ENCODE measurements at places on chromosomes 3 and 15. TPM values are rescaled to one million over a fixed set of nuclear protein-coding genes. Genes with fewer than 3 reads are reported as not detected.

Gene EEF1AKMT4
- 0.51 TPM for total RNA-seq

Gene GABRR3
- total RNA-seq, result not detected

Gene CX3CR1
- not detected for total RNA-seq

Gene MST1R
- under 0.01 TPM for total RNA-seq

DNA sequence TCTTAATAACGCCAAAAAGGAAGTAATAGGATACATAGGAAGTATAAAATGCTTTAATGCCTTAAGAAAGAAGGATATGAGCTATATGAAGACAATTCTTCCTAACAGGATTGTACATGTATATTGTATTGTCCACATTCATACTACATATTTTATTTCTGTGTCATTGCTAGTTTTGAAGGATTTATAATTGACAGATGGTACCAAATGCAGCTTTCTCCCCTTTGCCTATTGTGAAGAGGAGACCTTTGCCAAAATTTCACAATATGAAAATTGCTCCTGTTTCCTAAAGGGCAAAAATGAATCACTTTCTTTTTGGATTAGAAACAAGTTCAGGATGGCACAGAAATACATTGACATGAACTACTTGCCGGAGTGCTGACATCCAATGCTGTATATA, 34.8 kb upstream of the EOMES start:
- H3K27me3 ChIP-seq, result no peaks in the 10 kb centered on the region
- H3K36me3 ChIP-seq, result no peaks in the 10 kb centered on the region
- H3K4me3 ChIP-seq, result no peak overlapping the region
- H3K27ac ChIP-seq, result no peak overlapping the region
- no peaks in the 10 kb centered on the region for H3K4me1 ChIP-seq
- DNase-seq, result no peak

GRCh38 chr3:155233213-155233612, 60.3 kb downstream of the STRIT1 start:
- peak overlapping the region; percentile 8 for H3K27ac ChIP-seq
- no peaks in the 10 kb centered on the region for H3K4me1 ChIP-seq
- H3K4me3 ChIP-seq, result no peak overlapping the region
- peak; percentile 30 for DNase-seq
- H3K36me3 ChIP-seq, result no peaks in the 10 kb centered on the region
- no peaks in the 10 kb centered on the region for H3K27me3 ChIP-seq

- H3K36me3 ChIP-seq, result no peaks in the 10 kb centered on the region
- DNase-seq, result no peak
- H3K4me1 ChIP-seq, result no peaks in the 10 kb centered on the region
- H3K27me3 ChIP-seq, result no peaks in the 10 kb centered on the region
- no peak overlapping the region for H3K27ac ChIP-seq
Observed at GRCh38 chr3:140344082-140344454, 333.8 kb upstream of the TRIM42 start.

Gene CLEC3B
- total RNA-seq, result 35.0 TPM

DNA sequence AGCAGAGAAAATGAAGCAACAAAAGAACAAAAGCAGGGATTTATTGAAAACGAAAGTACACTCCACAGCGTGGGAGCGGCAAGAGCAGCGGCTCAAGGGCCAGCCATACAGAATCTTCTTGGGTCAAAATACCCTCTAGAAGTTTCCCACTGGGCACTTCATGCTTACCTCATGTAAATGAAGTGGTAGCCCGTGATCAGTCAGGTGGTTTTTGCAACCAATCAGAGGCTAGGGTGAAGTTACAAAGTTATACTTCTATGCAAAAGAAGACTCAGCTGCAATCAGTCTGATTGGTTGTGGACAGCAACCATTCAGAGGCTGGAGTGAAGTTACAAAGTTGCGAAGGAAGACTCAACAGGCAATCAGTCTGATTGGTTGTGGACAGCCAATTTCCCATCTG, 37.8 kb upstream of the TRH start:
- H3K27ac ChIP-seq, result peak overlapping the region; percentile 61
- H3K27me3 ChIP-seq, result no peaks in the 10 kb centered on the region
- no peaks in the 10 kb centered on the region for H3K36me3 ChIP-seq
- peak overlapping the region; percentile 29 for H3K4me3 ChIP-seq

GRCh38 chr3:194294895-194295214, 56.3 kb downstream of the CPN2 start:
- no peaks in the 10 kb centered on the region for H3K4me1 ChIP-seq
- H3K27me3 ChIP-seq, result no peaks in the 10 kb centered on the region
- DNase-seq, result no peak
- no peak overlapping the region for H3K27ac ChIP-seq

- H3K4me1 ChIP-seq, result no peaks in the 10 kb centered on the region
- H3K4me3 ChIP-seq, result no peak overlapping the region
- H3K27me3 ChIP-seq, result no peaks in the 10 kb centered on the region
- DNase-seq, result no peak
- H3K27ac ChIP-seq, result peak overlapping the region; percentile 40
- no peaks in the 10 kb centered on the region for H3K36me3 ChIP-seq
Observed at GRCh38 chr15:29805043-29805707, 17.1 kb downstream of the TJP1 start.

Gene ZNF662
- total RNA-seq, result 25.4 TPM

Gene IL20RB
- not detected for total RNA-seq

Gene ACAN
- not detected for total RNA-seq

- H3K27me3 ChIP-seq, result no peaks in the 10 kb centered on the region
- H3K4me1 ChIP-seq, result no peaks in the 10 kb centered on the region
- no peak overlapping the region for H3K4me3 ChIP-seq
- no peak for DNase-seq
Observed at GRCh38 chr3:173923204-173923603, 525.7 kb downstream of the NLGN1 start.

DNA sequence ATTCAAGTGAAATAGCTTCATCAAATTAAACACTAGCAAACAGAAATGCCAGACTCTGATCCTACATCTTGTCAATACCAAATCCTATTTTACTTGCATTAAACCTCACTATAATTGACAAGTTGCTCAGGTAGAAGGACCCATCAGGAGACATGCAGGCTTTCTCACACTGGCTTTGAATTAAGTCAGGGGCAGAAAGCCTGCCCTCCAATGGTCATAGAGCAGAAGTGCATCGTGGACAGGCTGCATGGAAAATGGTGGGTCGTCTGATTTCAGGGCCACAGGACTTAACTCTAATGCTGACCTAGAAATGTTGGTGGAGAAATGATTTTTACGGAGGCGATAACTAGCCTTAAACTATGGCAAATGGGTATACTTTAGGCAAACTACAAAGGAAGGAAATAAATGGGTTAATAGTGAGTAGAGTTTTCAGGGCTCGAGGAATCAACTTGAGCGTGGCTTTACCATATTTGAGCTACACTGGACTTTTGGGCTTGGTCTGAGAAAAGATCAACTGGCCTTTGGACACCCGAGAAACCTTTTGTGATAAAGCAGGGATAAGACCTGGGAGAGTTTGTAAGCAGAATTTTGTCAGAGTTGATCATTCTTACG, 283.9 kb downstream of the GRM7 start:
- H3K27me3 ChIP-seq, result peaks cover 7% of the 10 kb centered on the region
- no peak overlapping the region for H3K27ac ChIP-seq

DNA sequence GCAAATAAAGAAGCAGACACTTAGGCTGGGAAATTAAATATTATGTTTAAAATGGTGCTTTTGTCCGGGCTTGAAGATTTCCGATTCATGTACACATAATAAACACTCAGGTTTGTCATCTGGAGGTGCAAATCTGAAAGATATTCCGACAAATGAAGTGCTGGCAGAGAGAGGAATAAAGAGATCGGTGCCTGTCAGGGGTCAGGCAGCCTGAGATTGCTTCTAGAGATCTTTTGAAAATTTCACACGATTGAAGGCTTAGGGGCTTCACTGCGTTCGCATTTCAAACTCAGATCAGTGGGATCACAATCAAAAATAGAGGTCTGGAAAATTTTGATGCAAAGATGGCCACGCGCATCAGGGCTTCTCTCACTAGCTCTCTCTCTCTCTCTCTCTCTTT, 33.2 kb downstream of the NR2F2 start:
- no peak overlapping the region for H3K27ac ChIP-seq
- H3K4me1 ChIP-seq, result no peaks in the 10 kb centered on the region
- no peaks in the 10 kb centered on the region for H3K27me3 ChIP-seq
- no peak for DNase-seq
- H3K4me3 ChIP-seq, result no peak overlapping the region
- H3K36me3 ChIP-seq, result no peaks in the 10 kb centered on the region

Gene SLC6A1
- under 0.01 TPM for total RNA-seq

Gene CHDH
- total RNA-seq, result 6.6 TPM

Gene LOXL1
- 68.4 TPM for total RNA-seq

Gene MESP2
- 0.21 TPM for total RNA-seq

GRCh38 chr3:188296761-188297612, 143.0 kb downstream of the LPP start:
- H3K4me3 ChIP-seq, result no peak overlapping the region
- no peaks in the 10 kb centered on the region for H3K27me3 ChIP-seq
- DNase-seq, result peak; percentile 55

Gene ENTPD3
- total RNA-seq, result 3.3 TPM

Gene PRKAR2A
- total RNA-seq, result 27.9 TPM

GRCh38 chr3:2568156-2568555, 469.5 kb downstream of the CNTN4 start:
- H3K27ac ChIP-seq, result no peak overlapping the region
- H3K36me3 ChIP-seq, result no peaks in the 10 kb centered on the region
